ENCODE measurements at places on chromosomes 6 and 20.

DNA sequence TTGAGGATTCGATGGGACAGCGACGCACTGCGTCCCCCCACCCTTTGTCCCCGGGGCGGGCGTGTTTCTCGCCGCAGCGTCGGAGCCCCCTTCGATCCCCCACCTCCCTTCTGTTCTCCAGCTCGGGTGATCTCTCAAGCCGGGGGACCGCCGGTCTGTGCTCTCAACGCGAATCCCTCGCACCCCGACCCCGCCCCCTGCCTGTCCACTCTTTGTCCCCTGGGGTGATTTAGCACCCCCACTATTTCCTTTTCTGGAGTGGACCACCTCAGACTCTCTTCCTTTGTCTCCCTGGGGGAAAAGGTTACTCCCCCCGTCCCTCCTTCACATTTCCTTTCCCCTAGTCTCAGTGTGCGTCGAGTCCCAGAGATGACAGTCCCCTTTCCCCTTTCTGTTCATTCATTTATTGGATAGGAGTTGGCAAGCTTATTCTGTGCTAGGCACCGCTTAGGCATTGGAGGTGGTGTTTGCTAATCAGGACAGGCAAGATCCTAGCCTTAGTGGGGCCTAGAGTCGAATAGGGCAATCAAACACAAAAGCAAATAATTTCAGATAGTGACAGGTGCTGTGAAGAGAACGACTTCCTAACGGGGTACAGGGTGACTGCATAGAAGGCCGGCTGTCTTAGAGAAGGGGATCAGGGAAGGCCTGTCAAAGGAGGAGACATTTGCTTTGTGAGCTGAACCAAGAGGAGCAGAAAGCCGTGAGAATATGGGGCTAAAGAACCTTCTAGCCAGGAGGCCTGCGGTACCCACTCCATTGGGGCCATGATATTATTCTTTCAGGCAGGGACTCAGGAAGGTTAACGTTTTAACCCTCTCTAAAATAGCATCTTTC is 741 bp downstream of the PTPN1 start:
- peak; percentile 16 for DNase-seq

DNA sequence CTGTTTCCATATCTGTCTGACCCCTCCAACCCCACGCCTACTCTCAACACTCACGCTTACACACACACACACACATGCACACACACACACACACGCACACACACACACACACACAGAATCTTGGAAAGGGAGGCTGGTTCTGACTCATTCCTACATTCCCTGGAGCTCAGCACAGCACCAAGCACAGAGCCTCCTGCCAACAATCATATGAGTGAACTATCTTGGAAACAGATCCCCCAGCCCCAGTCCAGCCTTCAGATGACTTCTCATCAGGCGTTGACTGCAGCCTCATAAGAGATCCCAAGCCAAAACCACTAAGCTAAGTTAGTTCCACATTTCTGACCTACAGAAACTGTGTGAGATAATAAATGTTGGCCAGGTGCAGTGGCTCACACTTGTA is 14.1 kb upstream of the HCK start:
- no peak for DNase-seq

GRCh38 chr6:25056130-25056529 is 120.4 kb upstream of the RIPOR2 start:
- DNase-seq = peak; percentile 13

DNA sequence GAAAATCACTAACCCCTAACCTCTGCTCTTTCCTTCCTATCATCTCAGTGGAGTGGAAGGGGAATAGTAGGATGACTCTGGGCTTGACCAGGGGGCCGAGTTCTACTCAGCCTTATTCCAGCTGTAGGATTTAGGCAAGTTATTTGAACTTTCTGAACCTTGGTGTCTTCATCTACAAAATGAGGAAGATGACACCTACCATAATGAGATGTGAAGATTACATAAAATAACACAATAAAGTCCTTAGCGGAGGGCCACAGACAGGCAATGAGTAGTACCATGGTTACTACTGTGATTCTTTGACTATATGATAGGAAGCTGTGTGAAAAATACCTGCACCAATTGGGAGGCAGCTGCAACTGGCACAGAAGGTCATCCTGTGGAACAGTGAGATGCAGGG is 53.6 kb upstream of the PIM1 start:
- DNase-seq = no peak

- no peak for DNase-seq
These were observed 6.7 kb upstream of the LCA5 start for GRCh38 chr6:79543886-79544285.

GRCh38 chr6:18667612-18668011 is 280.5 kb downstream of the RNF144B start:
- DNase-seq = no peak

GRCh38 chr20:50628853-50629669 is 62.3 kb downstream of the RIPOR3 start:
- no peak for DNase-seq

- peak; percentile 37 for DNase-seq
These were observed 31.1 kb downstream of the NTSR1 start for GRCh38 chr20:62739581-62740285.

GRCh38 chr6:79241228-79241627 is 6.7 kb upstream of the HMGN3 start:
- DNase-seq = no peak

DNA sequence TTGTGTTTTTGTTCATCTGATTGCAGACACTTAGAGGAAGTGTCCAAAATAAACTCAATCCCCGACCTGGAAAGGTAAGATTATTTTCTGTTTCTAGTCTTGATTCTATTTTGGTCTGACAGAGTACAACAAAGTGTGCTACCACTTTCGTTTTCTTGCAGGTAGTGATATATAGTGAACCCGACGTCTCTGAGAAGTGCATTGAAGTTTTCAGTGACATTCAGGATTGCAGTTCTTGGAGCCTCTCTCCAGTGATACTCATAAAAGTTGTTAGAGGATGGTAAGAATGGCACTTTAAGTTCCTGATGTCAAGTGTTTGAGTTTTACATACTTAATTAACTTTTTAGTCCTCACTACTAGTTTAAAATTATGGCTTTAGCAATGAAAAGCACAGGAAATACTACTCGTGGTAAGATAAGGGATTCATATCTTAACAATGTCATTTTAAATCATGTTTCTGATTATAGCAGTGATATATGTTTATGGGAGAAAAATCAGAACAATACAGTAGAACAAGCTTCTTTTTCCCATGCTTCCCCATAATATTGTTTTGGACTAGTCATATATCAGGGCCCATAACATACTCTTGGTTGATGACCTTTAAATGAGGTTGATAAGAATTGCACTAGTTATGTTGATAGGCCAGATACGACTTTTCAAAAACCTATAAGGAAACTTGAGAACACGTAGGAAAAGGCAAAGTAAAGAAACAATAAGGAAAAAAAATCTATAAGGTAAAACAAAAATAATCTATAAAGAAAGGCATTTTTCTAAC is 104.0 kb downstream of the RTN4IP1 start:
- no peak for DNase-seq

DNA sequence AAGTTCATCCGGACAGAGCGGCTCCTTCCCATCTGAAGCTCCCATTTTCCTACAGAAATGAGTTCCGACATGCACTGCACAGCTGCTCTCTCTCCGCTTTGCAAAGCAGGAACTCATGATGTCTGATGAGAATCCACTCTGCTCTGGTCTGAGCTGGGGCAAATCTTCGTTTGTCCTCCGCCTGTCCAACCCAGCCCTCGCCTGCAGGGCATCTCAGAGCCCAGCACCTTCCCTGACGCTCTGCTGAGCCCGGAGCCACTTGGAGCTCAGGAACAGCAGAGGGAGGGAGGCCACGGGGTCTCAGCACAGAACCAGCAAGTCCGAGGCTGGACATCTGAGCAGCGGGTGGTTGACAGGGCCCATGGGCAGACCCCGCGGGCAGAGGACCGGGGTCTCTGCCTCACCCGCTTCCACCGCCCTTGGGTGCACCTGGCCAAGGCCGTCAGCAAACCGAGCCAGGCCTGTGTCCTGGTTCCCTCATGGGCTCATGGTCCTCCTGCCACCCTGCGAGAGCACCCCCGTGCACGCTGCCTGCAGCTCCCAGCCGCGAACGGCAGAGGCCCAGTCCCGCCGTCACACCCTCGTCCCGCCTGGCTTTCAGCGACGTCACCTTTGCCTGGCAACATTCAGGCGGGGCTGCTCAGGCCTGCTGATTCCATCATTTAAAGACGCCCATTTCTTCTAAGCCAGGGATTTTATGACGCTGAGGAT is 78.5 kb upstream of the BHLHE23 start:
- no peak for DNase-seq

DNA sequence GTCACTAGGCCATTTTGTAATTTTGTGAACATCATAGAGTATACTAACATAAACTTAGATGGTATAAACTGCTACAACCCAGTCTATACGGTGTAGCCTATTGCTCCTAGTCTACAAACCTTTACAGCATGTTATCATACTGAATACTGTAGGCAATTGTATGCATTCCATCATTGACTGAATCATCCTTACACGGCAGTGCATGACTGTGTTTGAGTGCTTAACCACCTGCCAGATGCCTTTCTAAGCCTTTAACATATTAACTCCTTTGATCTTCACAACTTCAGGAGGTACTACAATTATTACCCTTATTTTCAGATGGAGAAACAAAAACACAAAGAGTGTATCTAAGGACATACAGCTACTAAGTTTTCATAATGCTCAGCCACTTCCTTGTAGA is 14.0 kb downstream of the DPPA5 start:
- DNase-seq = no peak

- no peak for DNase-seq
These were observed 72.0 kb upstream of the BACH2 start for GRCh38 chr6:90368601-90369000.

DNA sequence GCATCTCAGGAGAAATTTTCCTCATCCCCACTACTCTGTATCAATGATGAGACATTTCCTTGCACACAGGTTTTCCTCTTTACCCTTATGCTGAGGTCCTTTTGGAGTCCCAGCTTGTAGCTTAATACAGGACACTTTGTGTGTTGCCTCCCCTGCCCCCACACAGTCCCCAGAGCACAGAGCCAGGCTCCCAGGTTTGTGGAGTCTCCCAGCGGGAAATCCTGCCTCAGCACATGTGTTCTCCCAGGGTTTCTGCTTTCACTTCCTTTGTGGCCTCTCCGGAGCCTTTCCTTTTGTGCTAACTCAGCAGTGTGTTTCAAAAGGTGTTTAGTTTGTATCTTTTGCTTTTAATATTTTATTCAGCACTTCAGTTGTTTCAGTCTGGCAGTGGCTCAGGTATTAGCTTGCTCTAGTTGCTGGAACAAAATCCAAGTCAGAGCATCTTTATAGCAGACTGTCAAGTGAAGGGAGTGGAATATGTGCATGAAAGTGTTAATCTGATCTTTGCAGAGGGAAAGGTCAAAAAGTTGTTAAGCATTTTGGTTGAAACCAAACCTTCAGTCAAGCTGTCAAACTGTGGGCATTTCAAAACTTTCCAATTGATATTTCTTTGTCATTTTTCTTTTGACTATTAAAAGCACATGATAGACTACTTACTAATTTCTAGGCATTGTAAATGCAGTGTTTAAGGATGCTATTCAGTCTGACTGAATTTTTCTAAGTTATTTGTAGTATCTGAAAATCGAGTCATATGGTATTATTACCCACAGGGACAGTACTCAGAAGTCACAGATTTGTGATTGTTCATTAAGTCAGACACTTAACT is 8.6 kb downstream of the SNX9 start:
- DNase-seq = no peak

- peak; percentile 16 for DNase-seq
These were observed 54.1 kb upstream of the TPD52L1 start for GRCh38 chr6:125099211-125100073.

- no peak for DNase-seq
These were observed 289.9 kb upstream of the ZFP64 start for GRCh38 chr20:52481443-52481842.

DNA sequence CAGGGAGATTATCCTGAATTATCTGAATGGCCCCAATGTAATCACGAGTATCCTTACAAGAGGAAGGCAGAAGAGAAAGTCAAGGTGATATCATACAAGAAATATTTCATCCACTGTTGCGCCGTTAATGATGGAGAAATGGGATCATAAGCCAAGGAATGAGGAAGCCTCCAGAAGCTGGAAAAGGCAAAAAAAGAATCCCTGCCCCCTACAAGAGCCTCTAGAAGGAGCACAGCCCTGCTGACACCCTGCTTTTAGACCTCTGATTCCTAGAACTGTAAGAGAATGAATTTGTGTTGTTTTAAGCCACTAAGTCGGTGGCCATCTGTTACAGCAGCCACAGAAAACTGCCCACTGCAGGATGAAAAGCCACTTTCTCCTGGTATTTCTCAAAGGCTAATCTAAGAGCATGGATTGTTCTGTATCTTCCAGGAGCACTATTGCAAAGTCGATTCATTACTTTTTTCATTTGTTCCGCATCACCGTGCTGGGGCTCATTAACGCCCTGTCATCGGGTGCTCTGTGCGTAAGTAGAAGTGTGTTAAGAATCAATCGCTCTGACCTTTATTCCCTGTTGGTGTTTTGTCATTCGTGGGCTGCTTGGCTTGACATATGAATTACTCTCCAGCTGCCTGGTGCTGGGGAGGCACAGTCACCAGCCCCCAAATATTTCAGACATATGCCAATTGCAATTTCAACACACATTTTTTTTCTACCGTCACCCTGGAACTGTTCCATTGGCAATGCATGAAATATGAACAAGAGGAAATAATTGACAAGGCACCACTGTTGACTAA is 117.0 kb downstream of the PCSK2 start:
- no peak for DNase-seq

GRCh38 chr6:3310703-3311102 is 52.0 kb downstream of the PSMG4 start:
- DNase-seq = no peak

DNA sequence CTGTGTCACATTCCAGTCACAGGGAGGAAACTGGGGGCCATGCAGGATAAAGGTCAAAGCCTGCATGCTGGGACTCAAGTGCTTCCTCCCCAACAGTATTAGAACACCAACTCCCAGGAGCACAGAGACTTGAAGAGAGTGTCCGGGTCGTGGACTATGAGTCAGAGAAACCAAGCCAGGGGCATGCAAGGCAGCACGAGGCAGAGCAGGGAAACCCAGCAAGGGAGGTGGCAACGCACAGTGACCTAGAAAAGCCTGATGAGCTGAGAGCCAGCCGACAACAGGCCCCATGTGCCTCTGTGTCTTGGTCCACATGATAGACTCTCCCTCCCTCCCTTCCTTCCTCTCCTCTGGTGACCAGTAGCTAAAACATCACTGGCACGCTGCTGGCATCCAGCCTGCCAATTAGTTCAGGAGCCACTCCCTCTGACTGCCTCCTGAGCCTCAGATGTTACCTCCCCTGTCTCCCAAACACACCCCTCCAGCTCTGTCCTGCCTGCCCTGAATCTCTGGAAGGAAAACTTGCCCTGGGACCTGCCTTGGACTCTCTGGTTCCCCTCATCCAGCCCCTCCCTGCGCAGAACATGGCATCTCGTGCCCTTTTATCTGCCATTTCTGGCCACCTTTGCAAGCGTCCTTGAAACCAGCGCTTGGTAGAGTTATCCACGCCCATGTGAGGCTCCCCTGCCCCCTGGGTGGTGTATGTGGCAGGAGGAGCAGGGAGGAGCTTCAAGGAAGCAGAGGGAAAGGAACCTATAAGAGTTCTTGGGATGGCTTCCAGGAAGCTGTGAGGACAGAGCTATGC is 16.2 kb upstream of the RNF39 start:
- DNase-seq = no peak
